ENCODE measurements at places on chromosomes 4 and X.

DNA sequence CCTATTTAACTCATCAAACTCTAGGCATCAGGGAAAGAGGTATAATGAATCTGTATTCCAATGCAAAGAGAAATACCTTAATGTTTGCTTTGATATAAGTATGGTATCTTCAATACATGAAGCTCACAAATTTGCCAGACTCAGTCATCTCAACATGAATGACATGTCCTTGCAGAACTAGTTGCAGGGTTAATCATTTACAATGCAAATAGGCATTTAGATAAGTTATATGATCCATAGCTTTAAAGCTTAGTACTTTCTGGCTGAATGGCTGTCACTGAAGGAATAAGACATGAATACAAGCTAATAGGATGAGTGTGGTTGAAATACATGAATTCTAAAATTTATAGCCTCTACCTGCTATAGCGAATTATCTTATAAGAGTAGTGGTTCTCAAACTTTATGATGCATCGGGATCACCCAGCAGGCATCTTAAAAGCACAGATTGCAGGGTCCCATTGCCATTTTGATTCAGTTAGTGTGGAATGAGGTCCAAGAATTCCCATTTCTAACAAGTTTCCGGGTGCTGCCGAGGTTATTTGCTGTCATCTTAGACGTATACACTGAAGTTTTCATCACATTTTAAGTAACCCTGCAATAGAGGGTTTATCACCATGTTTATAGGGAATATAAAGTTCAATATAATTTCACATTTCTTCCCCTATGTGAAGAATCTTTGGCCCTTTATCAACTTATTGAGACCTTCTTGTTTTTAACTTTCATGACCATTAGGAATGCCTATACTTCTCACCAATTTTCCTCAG, 439.2 kb downstream of the ARHGAP24 start:
- no peak for DNase-seq

GRCh38 chrX:48813644-48814043, 11.8 kb downstream of the HDAC6 start:
- DNase-seq: no peak

DNA sequence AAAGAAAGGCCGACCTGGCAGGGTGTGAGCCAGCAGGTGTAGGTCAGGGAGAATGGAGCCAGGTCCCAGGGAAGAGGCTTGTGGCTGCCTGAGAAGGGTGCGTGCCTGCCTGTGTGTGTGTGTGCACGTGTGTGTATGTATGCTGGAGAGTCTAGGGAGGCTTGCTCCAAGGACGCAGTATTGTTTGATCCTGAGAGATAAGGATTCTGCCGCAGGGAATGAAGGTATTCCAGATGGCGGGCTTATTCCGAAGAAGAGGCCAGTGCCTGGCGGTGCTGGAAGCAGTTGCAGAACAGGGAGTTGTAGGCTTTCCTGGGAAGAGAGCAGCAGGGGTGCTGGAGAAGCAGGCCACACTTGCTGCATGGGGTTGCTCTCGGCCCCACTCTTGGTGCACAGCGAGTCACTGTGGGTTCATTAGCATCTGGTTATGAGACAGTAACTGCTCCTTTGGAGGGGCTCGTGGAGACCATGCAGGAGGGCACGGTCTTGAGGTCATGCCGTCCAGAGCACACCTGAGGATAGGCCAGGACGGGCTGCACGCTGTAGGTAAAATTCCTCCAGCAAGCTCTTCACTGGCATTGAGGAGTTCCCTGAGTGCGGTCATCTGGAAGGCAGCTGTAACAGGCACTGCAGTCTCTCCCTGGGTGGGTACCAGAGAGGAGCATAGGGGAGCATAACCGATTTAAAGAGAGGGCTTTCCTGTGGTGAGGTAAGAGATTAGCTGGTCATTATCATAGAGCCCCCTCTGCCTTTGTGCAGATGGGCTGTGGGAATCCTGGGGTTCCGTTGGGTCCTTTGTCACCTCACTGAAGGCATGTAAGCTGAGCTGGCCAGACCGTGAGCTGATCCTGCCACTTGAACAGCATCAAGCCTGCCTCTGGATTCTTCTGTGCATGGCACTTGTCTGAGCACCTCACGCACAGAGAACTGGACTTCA, 29.9 kb upstream of the MSANTD1 start:
- DNase-seq: no peak

GRCh38 chr4:169024762-169025161, 14.7 kb upstream of the CBR4 start:
- DNase-seq: no peak

DNA sequence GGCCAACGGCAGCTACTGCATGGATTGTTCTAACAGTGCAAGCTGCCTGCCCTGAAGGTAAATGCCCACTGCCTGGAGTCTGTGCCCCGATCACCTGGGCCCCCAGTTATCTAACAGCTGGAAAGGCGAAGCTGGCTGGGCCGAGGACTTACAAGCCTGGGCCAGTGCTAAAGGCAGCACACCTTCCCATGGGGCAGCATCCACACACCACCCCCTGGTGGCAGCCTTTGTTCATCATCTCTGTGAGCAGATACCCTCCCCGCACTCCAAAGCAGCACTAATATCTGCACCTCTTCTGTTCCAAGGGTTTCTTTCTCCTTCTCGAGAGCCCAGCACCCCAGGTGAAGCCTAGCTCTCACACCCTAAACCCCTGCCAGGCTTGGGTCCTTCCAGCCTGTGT, 7.6 kb downstream of the SLC2A9 start:
- no peak for DNase-seq

Data from activated gamma-delta T cell treated with anti-CD3 and anti-CD28 coated beads, Interleukin-2, amount 50 U/mL, for 16 hours (primary cell).